AG10803 (cell line): ENCODE measurements at places on chromosomes 7 and 10.

- no peak for DNase-seq
Measured at GRCh38 chr10:11022213-11022612, 4.5 kb downstream of the CELF2 start.

- DNase-seq, result no peak
Measured at GRCh38 chr10:132201111-132201969, 14.6 kb downstream of the DPYSL4 start.

DNA sequence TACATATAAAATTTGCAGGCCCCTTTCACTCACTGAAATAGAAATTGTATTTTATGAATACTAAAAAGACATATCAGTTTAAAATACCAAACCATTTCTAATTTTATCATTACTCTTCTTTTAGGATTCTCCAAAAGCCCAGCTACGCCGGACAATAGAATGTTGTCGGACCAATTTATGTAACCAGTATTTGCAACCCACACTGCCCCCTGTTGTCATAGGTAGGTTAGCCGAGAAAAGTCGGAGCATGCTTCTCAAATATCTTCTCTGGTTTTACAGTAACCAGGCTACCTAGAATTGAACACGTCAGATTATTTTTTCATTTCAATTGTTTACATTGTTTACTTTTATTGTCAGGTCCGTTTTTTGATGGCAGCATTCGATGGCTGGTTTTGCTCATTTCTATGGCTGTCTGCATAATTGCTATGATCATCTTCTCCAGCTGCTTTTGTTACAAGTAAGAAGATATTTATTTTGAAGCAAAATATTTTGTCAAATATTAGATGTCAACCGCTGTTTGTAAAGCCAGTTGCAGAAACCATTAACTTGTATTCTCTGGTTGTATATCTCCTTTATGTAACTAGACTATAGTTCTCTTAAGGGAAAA lies 57.6 kb downstream of the MMRN2 start:
- peak; percentile 69 for DNase-seq

DNA sequence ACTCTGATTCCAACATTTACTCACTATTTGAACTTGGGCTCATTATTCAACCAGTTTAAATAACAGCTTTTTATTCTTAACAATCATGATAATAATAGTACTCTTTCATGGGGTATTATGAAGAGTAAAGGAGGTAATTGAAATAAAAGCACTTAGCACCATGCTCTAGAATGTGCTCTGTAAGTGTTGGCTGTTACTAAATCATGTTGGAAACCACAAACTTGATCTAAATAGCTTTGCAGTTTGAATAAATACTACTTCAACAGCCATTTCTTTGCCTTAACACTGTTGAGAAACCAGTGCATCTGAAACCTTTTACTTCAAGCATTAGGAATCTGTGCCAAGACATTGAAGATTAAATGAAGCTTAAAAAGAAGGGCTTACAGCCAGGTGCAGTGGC lies 7.9 kb upstream of the UPF2 start:
- no peak for DNase-seq

DNA sequence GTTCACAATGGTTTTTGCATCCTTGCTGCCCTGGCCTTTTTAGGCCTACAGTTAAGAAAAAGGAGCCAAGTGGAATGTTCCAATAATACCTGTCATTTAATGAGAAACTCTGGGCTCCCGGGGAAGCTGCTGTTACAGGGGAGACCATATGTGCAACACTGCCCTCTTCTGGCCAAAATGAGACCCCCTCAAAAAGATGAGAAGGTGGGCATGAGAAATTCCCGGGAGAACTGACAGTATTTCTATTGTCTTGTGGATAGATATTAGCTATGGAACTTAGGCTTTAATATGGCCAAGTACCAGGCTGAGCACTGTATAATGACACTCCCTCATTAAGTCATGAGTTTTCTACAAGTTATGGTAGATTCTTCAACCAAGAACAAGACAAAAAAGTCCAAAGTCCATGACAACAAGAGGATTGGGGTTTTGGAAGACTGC lies 99.4 kb downstream of the CCDC3 start:
- peak; percentile 54 for DNase-seq

- peak; percentile 83 for DNase-seq
Measured at GRCh38 chr7:1458683-1459511, at the start of gene MICALL2. Gene MICALL2 (minus strand): TSS chr7:1459470. CDS start chr7:1459326, 144 bp downstream.

DNA sequence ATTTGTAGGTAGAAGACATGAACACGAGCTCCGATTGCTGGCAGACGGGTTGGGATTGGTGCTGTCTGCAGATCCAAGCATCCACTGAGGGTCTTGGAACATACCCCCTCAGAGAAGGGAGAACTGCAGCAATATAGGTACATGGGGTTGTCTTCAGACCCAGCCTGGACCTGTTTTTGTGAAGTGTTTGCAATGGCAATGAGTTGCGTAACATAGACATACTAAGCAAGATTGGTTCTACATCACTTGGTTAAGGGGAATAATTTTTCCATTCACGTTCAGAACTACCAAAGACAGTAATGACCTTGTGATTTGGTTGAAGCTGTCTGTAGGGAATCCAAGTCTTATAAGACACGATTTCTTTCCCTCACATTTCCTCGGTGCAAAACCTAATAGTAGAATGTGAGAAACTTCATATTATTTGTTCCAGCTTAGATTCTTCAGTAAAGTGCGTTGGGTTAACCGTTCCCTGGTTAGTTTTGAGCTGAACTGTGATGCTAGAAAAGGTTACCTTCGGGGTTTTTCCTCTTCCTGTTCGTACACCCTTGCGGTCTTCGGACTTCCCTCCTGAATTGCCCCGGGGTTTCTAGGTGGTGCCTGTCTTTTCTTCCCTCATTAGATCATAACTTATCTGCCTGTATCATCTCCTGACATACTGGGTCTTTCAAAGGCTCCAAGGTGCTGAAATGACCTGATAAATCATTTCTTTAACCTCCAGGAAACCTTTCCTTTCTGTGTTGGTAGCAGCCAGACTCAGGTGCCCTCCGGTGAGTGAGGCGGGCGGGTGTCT lies 14.4 kb downstream of the PROSER2 start:
- DNase-seq, result no peak

GRCh38 chr10:89710753-89711152 lies 9.4 kb downstream of the KIF20B start:
- DNase-seq, result no peak

DNA sequence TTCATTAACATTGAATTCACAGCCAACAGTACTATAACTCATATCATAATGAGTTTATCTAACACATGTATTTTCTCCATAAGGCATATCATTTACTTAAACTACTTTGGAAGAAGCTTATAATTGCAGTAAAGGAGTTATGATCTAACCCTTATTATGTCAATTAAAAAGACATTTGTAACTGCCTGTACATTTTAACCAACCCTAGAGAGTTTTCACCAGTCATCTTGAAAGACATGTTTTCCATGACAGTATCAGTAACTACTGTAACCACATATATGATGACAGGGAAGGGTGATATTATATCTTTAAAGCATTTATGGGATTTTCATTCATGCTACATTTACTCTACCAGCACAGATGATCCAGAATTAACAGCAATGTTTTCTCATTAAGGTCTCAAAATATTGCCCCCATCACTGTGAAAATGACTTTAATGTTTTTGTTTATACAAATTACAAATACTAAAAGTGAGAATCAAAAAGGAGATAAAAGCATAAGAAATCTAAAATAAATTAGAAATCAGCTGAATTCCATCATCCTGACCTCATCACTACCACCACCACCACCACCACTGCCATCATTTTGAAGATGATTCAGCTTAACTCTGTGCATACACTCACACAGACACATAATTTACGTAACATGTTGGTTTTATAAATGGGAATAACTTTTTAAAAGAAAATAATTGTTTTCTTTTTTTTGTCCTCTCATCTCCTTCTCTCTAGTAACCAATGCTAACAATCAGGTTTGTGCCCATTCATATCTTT lies 53.6 kb downstream of the MKLN1 start:
- peak; percentile 62 for DNase-seq

- DNase-seq, result peak; percentile 6
Measured at GRCh38 chr10:125707541-125708468, 11.7 kb upstream of the EDRF1 start.

- no peak for DNase-seq
Measured at GRCh38 chr7:101943889-101944600, 126.6 kb downstream of the CUX1 start.

- no peak for DNase-seq
Measured at GRCh38 chr7:65475734-65476319, 102.2 kb downstream of the ZNF92 start.
